ENCODE measurements at places on chromosomes 2 and 18.

DNA sequence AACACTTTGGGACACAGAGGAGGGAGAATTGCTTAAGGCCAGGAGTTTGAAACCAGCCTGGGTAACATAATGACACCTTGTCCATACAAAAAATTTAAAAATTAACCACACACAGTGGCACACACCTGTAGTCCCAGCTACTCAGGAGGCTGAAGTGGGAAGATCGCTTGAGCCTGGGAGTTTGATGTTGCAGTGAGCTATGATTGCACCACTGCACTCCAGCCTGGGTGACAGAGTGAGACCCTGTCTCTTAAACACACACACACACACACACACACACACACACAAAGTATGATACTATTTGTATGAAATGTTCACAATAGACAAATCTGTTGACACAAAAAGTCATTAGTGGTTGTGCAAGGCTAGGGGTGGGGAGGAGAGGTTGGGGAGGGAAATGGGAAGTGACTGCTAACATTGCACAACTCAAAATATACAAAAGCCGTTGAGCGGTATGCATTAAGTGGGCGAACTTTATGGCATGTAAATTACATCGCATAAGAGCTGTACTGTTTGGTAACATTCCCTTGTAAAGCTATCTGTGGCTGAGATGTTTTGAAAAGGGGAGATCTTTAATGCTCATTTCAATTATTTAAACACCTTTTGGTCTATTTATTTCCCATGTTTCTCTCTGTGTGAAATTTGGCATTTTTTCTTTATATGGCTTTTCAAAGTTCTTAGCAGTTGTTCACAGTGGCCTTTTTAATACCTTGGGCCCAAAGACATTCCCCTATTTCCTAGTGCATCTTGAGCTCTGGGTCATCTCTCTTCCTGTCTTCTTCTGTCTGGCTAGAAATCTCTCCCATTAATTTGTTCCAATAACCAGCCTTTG is 58.9 kb upstream of the ZNF516 start:
- no peak for DNase-seq

DNA sequence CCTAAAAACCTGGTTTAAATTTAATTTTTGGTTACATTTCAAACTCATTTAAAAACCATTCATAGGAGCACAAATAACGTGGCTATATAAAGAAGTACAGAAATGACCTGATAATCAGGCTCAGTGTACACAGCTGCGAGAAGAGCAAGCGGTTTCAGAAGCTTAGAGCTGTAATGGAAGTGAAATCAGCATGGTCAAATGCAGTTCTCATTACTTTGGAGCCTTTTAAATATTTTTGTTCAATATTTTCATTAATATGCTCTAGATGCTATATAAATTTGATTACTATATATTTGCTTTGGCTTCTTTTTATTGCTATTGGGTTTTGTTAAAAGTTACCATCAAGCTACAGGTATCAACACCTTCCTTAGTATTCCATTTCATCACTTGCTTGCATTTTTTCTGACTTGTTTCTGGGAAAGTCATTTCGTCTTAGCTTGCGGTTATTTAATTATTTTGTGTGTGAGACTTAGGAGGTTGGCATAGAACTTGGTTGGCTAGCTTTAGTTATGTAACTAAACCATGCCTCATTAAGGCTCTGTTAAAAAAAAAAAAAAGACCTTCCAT is 58.7 kb downstream of the AFTPH start:
- DNase-seq: no peak

GRCh38 chr2:203853722-203854121 is 13.8 kb upstream of the CTLA4 start:
- DNase-seq: no peak

DNA sequence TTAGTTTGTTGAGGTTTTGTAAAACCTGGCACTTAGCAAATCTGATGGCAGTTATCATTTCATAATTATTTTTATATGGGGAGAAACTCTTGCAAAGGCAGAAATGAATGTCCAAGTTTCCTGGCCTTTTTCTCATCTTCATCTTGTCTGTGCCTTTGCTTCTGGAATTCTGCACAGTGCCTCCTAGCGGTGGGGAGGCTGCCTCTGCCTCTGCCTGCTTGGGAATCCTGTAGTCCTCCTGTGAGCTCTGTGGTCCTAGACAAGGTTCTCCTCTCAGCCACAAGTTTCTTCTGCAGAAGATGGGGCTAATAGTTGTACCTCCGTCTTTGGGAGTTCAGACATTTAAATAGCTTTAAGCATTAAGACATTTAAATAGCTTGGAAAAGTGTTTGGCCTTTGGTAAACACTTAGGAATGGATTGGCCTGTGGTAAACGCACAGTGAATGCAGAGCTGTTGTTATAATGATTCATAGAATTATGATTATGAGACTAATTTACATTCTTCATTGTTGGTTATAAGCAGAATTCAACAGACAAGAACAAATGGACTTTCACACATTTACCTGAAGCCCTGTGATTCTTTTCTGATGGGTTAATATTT is 101.2 kb downstream of the ZNF236 start:
- no peak for DNase-seq
